ENCODE measurements at places on chromosomes 6 and 20. TPM values are rescaled to one million over a fixed set of nuclear protein-coding genes. Genes with fewer than 3 reads are reported as not detected.

SLC4A11 gene
- total RNA-seq: 1.1 TPM

FAM229B gene
- total RNA-seq: 11.6 TPM

SLC17A1 gene
- not detected for total RNA-seq

OPRM1 gene
- not detected for total RNA-seq

LY6G6C gene
- 0.80 TPM for total RNA-seq

JPH2 gene
- total RNA-seq: 1.0 TPM

RNF39 gene
- total RNA-seq: not detected

DYNLT2 gene
- total RNA-seq: 2.4 TPM

ARMH2 gene
- total RNA-seq: not detected

ULBP1 gene
- 7.0 TPM for total RNA-seq

C20orf202 gene
- not detected for total RNA-seq

SMLR1 gene
- not detected for total RNA-seq

DNA sequence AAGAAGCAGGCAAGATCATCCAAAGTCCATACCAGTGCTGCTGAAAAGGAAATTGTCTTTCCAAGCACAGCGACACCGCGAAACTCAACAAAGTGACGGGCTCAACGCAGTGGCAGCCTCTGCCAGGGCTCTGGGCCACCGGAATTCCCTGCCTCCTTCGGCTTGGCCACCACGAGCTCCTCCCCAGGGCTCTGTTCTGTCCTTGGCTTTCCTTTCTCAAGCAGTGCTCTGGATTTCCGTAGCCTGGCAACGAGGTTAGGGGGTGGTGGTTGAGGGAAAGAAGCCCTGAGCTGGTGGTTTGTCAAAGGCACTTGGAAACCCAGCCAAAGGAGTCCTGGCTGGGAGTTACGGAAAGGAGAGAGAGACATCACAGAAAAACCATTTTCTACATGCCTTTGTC is 31.2 kb downstream of the PRR18 start:
- no peaks in the 10 kb centered on the region for H3K4me1 ChIP-seq
- H3K4me3 ChIP-seq: no peak overlapping the region
- DNase-seq: no peak
- no peaks in the 10 kb centered on the region for H3K36me3 ChIP-seq
- no peaks in the 10 kb centered on the region for H3K27me3 ChIP-seq

GRCh38 chr6:106216527-106216926 is 109.0 kb downstream of the ATG5 start:
- no peaks in the 10 kb centered on the region for H3K27me3 ChIP-seq
- no peaks in the 10 kb centered on the region for H3K36me3 ChIP-seq
- no peak for DNase-seq
- no peaks in the 10 kb centered on the region for H3K4me1 ChIP-seq

GRCh38 chr20:5402903-5403531 is 86.3 kb upstream of the PROKR2 start:
- H3K36me3 ChIP-seq: no peaks in the 10 kb centered on the region
- no peak overlapping the region for H3K27ac ChIP-seq
- H3K4me1 ChIP-seq: no peaks in the 10 kb centered on the region
- peaks cover 33% of the 10 kb centered on the region for H3K27me3 ChIP-seq
- H3K4me3 ChIP-seq: no peak overlapping the region

DNA sequence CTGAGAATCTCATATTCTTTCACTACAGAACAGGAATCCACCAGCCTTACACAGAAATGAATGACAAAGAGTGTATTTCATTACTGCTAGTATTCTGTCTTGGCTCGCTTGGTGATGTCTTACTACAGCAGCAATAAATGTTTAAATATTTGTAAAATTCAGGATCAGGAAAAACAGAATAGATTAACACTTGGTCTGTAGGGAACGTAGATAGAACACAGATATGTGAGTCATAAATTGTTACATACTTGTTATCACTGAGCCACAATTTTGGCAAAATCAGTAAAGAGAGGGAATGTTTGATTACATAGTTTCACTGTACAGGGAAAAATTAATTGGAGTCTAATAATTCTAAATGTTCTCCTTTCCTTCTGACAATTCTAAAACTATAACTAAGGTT is 11.0 kb downstream of the SHPRH start:
- no peak overlapping the region for H3K27ac ChIP-seq
- no peak overlapping the region for H3K4me3 ChIP-seq
- peaks cover 22% of the 10 kb centered on the region for H3K36me3 ChIP-seq
- no peaks in the 10 kb centered on the region for H3K27me3 ChIP-seq
- DNase-seq: no peak
- no peaks in the 10 kb centered on the region for H3K4me1 ChIP-seq

DNA sequence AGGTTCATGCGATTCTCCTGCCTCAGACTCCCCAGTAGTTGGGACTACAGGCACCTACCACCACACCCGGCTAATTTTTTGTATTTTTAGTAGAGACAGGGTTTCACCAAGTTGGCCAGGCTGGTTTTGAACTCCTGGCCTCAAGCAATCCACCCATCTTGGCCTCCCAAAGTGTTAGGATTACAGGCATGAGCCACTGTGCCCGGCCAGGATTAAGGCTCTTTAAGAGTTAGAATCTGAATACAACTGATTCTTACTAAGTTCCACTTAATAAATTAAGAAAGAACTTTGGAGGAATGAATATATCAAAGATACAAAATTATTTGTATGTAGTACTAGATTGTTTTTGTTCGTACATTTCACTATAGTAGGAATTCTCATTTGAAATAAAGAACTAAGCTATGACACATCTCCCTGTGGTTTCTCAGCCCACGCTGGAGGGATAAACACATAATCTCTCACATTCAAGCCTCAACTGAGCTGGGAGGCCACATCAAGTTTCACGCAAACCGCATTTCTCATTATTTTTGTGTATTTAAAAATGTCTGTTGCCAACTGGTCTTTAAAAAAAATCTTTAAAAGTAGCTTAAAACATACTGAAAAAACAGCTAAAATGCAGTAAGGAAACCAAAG is 34.2 kb downstream of the DTNBP1 start:
- peak; percentile 44 for DNase-seq
- H3K27me3 ChIP-seq: no peaks in the 10 kb centered on the region
- no peaks in the 10 kb centered on the region for H3K36me3 ChIP-seq
- peaks cover 52% of the 10 kb centered on the region for H3K4me1 ChIP-seq
- H3K4me3 ChIP-seq: no peak overlapping the region

DNA sequence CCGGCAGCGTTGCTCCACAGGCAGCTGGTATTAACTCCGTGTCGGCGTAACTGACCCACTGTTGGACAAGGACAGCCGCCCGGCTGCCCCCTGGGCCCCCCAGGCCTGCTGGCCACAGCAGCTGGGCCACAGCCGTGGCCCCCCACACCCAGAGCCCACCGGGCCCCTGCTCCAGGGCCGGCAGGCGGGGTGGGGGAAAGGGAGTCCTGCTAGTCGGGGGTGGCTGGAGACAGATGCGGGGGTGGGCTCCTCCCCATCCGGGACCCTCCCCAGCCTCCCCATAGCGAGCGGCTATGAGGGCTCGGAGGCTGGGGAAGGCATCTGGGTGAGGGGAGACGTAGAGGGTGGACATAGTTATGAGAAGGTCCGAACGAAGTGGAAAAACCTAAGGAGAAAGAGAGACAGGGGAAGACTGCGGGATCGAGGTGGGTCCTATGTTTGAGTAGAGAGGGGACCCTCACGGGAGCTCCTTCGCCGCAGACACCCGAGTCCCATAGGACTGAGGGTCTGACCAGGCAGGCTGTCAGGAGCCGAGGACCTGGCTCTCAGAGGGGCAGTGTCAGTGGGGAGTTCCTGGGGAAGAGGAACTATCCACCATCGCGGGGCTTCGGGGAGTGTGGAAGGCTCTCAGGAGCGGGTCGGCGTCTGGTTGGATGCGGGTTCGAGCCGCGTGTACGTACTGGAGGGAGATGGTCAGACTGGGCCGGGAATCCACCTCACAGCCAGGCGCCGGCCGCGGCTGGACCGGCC is 511 bp downstream of the VARS1 start:
- H3K27ac ChIP-seq: peak overlapping the region; percentile 99
- H3K36me3 ChIP-seq: peaks cover 52% of the 10 kb centered on the region
- no peaks in the 10 kb centered on the region for H3K27me3 ChIP-seq
- peak; percentile 69 for DNase-seq
- H3K4me1 ChIP-seq: peaks cover 11% of the 10 kb centered on the region

DNA sequence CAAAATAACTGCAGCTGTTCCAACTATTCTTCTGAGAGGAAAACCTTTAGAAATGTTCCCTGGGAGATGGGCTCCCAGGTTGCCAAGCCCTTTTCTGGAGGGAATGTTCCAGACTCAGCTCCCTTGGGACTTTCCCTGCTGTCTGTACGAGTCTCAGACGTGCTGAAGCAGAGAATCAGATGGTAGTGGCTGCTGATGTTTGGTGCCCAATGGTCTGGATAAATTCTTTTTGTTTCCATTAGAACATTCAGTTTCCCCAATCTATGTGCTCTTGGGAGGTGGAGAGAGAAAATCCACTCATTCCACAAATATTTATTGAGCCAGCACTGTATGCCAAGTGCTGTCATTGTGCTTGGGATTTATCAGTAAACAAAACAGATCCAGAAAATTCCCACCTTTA is 40.0 kb downstream of the SNHG17 start:
- H3K27ac ChIP-seq: no peak overlapping the region
- no peaks in the 10 kb centered on the region for H3K36me3 ChIP-seq
- H3K4me1 ChIP-seq: no peaks in the 10 kb centered on the region
- no peak overlapping the region for H3K4me3 ChIP-seq
- no peak for DNase-seq
- H3K27me3 ChIP-seq: no peaks in the 10 kb centered on the region

DNA sequence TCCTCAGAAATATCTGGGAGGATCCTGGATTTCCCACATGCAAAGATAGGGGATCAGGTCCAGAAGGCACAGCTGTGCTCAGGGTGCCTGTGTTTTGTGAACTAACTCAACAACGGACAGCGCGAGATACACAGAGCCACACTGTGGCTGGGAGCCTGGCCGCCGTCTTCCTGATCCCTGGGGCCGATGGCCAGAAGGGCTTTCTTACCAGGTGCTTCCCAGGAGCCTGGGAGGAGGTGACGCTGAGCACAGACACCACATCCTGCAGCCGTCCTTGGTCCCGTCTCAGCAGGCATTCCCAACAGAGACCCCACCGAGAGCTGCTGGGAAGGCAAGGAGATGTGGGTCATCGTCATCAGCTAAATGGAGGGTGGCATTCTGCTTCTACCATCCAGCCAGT is 144.6 kb upstream of the AFDN start:
- no peaks in the 10 kb centered on the region for H3K27me3 ChIP-seq
- H3K4me1 ChIP-seq: peaks cover 17% of the 10 kb centered on the region
- no peaks in the 10 kb centered on the region for H3K36me3 ChIP-seq
- no peak overlapping the region for H3K27ac ChIP-seq
- H3K4me3 ChIP-seq: no peak overlapping the region
- DNase-seq: no peak

GRCh38 chr6:90080876-90081481 is 186.7 kb downstream of the GJA10 start:
- no peak overlapping the region for H3K4me3 ChIP-seq
- H3K36me3 ChIP-seq: no peaks in the 10 kb centered on the region
- H3K27ac ChIP-seq: no peak overlapping the region
- DNase-seq: no peak
- H3K4me1 ChIP-seq: no peaks in the 10 kb centered on the region

GRCh38 chr6:129751384-129751783 is 41.4 kb upstream of the ARHGAP18 start:
- no peaks in the 10 kb centered on the region for H3K27me3 ChIP-seq
- H3K36me3 ChIP-seq: no peaks in the 10 kb centered on the region
- no peak overlapping the region for H3K27ac ChIP-seq
- no peak for DNase-seq
- no peak overlapping the region for H3K4me3 ChIP-seq

DNA sequence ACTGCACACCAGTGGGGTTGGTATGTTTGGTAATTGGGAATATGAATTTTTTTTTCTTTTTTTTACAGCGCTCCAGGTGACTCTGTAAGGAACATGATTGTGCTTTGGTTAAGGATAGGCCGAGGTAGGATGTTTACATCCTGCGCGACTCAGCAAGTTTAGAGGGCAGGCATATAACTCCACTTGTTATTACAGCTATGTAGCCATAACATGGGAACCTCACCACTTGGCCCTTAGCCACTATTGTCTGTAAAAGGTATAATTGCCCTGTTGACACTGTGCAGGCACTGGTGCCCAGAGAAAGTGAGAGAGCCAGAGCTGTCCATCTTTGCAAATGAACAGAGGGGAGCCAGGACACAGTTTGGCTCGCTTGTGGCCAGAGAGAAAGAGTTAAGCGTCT is 172.9 kb downstream of the MCHR2 start:
- DNase-seq: no peak
- no peak overlapping the region for H3K4me3 ChIP-seq
- H3K27ac ChIP-seq: no peak overlapping the region
- H3K27me3 ChIP-seq: no peaks in the 10 kb centered on the region
- H3K4me1 ChIP-seq: peaks cover 5% of the 10 kb centered on the region
- H3K36me3 ChIP-seq: no peaks in the 10 kb centered on the region

GRCh38 chr6:35522660-35523658 is 10.3 kb upstream of the TULP1 start:
- no peak overlapping the region for H3K27ac ChIP-seq
- DNase-seq: peak; percentile 81
- H3K4me1 ChIP-seq: no peaks in the 10 kb centered on the region
- no peaks in the 10 kb centered on the region for H3K27me3 ChIP-seq

GRCh38 chr6:112695001-112695400 is 347.9 kb downstream of the RFPL4B start:
- peaks cover 41% of the 10 kb centered on the region for H3K4me1 ChIP-seq
- no peak overlapping the region for H3K4me3 ChIP-seq
- H3K27ac ChIP-seq: no peak overlapping the region
- DNase-seq: peak; percentile 83
- H3K27me3 ChIP-seq: no peaks in the 10 kb centered on the region

- H3K4me1 ChIP-seq: no peaks in the 10 kb centered on the region
- H3K27me3 ChIP-seq: no peaks in the 10 kb centered on the region
- H3K36me3 ChIP-seq: no peaks in the 10 kb centered on the region
Observed at GRCh38 chr20:40168981-40169620, 519.9 kb downstream of the MAFB start.

DNA sequence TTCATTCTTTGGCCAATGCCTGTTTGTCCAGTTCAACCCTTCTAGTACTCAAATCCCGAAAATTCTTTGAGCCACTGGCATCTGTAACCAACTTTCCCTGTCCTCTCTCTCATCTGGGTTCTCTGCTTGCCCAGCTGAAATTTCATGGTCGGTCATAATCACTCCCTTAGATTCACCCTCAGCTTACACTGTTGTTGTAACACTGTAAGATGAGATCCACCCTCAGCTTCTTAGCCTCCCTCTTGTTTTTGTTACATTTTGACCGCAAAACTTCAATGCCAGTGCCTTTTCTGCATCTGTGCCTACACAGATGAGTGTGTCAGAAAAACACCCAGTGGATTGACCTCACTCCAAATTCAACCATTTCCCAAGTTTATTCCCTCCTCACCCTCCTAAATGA is 291.1 kb upstream of the AGPAT4 start:
- no peak for DNase-seq
- H3K4me1 ChIP-seq: no peaks in the 10 kb centered on the region
- no peak overlapping the region for H3K4me3 ChIP-seq
- H3K27me3 ChIP-seq: peaks cover 9% of the 10 kb centered on the region
- H3K27ac ChIP-seq: no peak overlapping the region
